ENCODE measurements at places on chromosomes 6 and 20.

GRCh38 chr6:147418523-147418922, 90.0 kb upstream of the SAMD5 start:
- no peak for DNase-seq

GRCh38 chr20:1462834-1463233, 3.8 kb downstream of the NSFL1C start:
- no peak for DNase-seq

DNA sequence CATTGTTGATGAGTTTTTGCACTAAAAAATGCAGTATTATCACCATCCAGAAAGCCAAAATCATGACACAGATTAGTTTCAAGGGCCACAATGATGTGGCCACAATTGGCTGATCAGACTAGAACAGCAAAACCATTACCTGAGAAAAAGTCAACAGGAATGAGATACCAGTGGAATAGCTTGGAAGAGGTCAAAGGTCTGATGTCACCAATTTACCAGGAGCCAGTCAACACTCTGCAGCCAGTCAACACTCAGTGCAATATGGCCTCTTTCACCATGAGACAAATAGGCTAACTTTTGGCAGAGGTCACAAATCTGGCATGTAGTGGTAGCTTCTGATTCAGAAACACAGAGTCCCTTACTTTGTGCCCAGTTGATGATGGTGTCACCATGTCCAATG, 7.5 kb upstream of the ASIP start:
- DNase-seq, result no peak

GRCh38 chr6:132304891-132305305, 96.4 kb downstream of the MOXD1 start:
- no peak for DNase-seq

- peak; percentile 38 for DNase-seq
These were observed 11.1 kb downstream of the TOX2 start for GRCh38 chr20:43925801-43926200.

- DNase-seq, result no peak
These were observed 261.9 kb upstream of the ARID1B start for GRCh38 chr6:156515242-156515641.
